Activated gamma-delta T cell treated with Interleukin-2 at 50 U/mL for 16 hours (primary cell): ENCODE measurements at places on chromosomes 11 and 22.

DNA sequence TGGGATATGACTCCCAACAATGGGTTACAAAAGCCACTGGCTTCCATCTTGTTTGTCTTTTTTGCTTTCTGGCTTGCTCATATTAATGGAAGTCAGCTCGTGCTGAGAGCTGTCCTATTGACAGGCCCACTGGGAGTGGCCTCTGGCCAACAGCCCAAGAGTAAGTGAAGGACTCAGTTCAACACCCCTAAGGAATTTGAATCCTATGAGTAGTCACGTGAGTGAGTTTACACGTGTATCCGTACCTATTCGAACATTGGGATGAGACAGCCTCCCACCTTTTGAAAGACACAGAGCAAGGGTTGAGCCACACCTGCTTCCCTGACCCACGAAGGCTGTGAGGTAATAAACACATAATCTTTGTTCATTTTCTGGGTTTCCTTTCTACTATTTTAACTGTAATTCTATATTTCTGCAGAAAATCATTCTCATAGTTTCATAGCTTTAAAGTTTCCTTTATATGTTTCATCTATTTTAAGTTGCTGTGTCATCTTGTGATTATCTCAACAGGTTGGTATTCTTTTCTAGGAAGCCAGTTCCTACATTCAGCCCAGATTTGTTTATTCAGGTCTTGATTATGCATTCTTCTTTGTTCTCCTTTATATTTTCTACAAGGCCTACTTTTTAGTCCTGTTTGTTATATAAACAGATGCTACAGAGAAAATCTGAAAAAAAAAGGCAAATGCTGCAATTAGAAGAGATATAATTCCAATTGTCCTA, 802.3 kb downstream of the CNTN5 start:
- no peak for DNase-seq

DNA sequence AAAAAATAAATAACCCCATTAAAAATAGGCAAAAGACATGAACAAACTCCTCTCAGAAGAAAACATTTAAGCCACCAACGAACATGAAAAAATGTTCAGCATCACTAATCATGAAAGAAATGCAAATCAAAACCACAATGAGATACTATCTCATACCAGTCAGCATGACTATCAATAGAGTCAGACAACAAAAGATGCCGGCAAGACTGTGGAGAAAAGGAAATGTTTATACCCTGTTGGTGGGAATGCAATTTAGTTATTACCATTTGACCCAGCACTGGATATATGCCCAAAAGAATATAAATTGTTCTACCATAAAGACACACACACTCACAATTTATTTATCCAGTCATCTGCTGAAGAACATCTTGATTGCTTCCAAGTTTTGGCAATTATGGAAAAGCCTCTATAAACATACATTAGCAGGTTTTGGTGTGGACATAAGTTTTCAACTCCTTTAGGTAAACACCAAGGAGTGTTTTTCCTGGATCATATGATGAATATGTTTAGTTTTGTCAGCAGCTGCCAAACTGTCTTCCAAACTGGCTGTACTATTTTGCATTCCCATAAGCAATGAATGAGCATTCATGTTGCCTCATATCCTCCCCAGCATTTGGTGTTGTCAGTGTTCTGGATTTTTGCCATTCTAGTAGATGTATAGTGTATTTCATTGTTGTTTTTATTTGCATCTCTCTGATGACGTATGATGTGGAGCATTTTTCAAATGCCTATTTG, 28.0 kb downstream of the OR8D1 start:
- DNase-seq, result no peak

GRCh38 chr11:11620173-11620920, 1.5 kb downstream of the GALNT18 start:
- no peak for DNase-seq

DNA sequence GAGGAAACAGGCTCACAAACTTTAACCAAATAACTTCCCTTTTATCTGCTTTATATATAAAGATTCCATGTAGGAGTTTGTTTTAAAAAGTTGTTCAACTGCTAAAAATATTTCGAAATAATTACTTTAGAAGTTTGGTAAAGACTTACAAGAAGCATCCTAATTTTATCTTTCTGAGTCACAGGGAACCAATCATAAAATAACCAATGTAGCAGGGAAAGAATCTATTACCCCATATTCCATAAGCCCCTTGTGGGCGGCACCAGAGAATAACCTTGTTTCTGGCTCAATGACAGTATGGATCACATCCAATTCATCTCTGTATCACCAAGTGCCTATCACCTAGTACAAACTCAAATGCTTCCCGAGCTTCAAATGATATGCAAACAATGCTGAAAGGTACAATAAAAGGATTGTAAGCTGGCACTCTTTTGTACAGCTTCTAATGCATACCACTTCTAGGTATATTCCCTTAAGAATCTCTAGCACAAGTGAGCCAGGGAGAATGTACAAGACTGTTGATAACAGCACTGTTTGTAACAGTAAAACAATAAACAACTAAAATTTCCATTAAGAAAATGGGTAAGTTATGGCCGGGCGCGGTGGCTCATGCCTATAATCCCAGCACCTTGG, 158.4 kb downstream of the ATG16L2 start:
- no peak for DNase-seq

DNA sequence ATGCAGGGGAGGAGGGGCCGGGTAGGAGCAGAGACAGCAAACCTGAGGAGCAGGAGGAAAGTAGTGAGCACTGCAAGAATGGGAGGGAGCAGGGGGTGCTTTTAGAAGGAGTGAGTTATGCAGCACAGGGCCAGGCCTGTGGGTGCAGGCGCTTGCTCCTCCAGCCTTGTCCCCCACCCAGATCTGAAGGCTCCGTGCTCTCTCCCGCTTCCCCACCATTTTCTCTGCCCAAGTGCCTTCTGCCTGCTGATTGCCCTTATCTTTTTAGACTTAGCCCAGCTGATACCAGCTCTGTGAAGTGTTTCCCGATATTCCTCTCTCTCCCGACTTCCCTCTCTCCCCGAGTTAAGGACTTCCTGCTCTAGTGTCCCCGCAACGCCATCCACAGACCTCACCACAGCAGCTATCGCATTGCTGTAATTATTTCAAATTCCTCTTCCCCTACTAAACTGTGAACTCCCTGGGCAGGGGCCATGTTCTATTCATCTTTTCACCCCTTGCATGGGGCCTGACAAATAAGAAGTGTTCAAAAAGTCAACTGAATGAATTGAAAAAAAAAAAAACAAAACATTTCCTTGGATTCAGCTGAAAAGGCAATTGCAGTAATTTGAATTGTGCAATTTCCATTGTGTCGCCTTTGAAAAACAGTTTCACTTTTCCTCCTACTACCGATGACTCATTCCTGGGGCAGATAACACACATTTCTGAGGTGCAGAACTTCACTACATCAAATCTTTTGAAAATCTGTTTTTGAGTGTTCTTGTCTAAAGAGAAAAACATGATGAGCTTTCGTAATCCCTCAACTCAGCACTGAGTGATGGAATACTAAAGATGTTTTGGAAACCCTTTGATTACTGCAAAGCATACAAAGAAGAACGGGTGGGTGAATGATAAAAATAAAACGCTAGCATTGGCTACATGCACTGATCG, 69.7 kb upstream of the BMAL1 start:
- no peak for DNase-seq

DNA sequence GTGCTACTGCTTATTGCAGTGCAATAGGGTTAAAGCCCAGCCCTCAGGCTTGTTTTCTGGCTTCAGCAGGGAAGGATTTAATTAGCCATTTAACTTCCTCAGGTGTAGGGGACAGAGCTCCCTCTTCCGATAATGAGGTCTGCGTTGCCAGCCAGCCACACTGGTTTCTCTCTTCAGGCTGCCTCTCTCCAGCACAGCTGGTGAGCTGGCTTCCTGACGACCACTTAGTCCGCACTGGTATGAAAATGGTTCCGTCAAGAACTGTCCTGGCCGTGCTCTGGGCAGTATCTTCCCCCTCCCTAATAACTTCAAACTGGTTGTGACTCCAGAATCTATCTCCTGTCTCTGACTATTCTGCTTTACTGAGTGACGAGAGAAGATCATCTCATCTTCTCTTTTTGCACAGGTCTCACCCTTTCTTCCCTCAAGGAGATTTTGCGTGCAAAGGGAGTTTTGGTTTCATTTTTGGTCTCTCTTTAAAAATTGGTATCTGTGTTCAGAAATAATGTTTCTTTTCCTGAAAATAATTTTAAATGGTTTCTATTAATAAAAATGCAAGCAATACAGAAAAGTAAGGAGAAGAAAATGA, 49.2 kb downstream of the CNTN5 start:
- no peak for DNase-seq

GRCh38 chr11:77710358-77710757, 72.8 kb upstream of the CLNS1A start:
- DNase-seq, result no peak

DNA sequence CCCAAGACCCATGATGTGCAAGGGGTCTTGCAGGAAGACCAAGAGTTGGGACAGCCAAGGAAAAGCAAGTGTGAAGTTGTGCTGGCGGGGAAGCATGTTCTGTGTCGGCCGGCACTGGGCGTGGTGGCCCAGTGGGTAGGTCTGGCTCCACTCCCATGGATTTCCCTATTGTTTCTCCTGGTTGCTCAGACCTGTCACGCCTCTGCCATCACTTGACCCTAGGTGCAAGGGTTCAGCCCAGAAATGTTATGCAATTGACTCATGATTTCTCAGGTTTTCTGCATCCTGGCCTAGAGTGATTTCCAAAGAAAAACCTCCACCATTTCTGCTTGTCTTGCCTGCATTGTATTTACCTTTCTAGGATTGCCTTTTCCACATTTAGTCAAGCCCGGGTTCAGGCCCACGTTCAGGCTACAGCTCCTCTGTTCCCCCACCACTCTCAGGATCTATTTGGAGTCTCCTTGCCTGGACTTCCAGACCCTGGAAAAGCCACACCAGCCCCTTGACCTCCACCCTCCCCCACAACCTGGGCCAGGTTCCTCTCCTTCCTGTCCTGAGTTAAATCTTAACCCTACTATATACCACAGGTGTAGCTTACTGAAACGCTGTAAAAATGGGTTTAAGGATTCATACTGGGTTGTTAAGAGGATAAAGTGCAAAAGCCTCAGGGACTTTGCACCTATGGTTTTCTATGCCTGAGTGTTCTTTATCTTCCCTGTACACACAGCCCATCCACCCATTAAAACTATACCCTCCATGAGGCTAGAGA, 17.5 kb upstream of the FOLR1 start:
- DNase-seq, result no peak

DNA sequence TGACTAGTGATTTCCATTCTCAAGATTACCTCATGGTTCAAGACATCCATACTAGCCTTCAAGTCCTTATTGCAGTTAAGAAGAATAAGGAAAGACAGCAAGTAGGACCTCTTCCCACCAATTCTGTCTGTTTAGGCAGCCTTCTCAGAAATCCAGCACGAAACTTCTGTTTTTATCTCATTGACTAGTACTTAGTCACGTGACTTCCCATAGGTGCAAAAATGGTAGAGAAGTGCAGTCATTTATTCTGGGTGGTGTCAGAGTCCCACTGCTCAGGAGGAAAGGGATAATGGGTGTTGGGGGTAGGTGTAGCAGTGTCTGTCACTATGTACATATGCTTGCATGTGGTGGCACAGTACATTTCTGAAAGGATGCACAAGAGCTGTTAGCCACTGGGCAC, 57.7 kb upstream of the SORL1-AS1 start:
- DNase-seq, result no peak

DNA sequence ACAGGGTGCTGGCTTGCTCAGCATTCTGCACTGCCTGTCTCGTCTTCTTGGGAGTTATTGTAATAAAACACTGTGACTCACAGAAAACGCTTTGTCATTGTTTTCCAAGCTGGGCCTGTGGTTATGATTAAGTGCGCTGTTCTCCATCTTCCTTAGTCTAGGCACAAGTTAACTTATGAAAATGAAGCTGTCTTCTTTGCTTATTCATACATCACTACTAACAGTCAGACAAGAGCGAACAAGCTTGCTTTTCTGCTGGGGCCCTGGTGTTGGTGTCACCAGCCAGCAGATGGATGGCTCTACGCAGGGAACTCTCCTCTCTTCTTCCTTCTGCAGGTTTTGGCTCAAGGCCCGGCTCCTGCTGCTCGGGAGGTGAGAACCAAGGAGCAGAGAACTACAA, 380.1 kb upstream of the SYN3 start:
- DNase-seq, result no peak

GRCh38 chr11:61026121-61027031, 54.9 kb downstream of the CD6 start:
- DNase-seq, result peak; percentile 44

GRCh38 chr11:82867495-82868082, 32.6 kb downstream of the PRCP start:
- peak; percentile 84 for DNase-seq

- no peak for DNase-seq
Observed at GRCh38 chr22:36546932-36547331, 18.0 kb upstream of the EIF3D start.

DNA sequence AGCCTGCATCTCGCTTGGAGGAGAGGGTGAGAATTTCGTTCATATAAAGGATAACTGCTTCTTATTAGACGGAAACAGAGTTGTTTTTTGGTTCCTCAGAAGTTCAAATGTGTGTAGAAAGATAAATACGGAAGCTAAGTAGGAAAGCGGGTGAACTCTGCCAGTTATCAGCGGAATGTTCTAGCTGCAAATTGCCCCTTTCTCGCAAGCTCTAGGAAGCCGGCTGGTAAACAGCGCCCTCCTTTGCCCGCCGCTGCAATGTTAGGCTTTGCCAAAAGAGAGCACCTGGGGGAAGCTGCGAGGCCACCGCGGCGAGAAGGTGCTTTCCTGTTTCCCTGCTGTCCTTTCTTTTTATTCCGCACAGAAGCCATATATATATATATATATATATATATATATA, 67.0 kb downstream of the IGLL5 start:
- DNase-seq, result peak; percentile 46

DNA sequence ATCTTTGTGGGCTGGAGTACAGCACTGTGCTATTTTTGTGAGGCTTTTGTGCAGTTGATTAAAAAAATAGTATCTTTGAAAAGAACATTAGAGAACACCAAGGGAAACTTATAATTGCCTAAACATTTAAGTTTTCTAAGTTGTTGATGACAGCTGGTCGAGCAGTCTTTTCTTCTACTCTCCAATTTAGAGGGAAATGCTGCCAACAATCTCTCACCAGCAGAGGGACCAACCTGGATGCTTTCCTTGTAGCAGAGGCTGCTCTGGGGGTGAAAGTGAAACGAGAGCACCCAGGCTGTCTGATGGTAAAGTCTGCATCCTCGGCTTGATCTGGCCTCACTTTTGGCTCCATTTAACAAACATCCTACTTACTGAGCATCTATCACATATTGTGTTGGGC, 1286.5 kb upstream of the TENM4 start:
- DNase-seq, result no peak

GRCh38 chr11:134562196-134562595, 150.2 kb upstream of the B3GAT1 start:
- DNase-seq, result no peak

- no peak for DNase-seq
Observed at GRCh38 chr11:47062736-47063135, 113.9 kb downstream of the ARFGAP2 start.

- DNase-seq, result no peak
Observed at GRCh38 chr11:1760351-1761109, 3.2 kb downstream of the CTSD start.
